H1 (cell line): ENCODE measurements at places on chromosomes 2 and 18. TPM values are rescaled to one million over a fixed set of nuclear protein-coding genes. Genes with fewer than 3 reads are reported as not detected.

GRCh38 chr2:102837626-102838198, 75.9 kb downstream of the TMEM182 start:
- DNase-seq, result no peak

Gene MALL
- 3.6 and 3.9 TPM in 2 replicates for total RNA-seq

DNA sequence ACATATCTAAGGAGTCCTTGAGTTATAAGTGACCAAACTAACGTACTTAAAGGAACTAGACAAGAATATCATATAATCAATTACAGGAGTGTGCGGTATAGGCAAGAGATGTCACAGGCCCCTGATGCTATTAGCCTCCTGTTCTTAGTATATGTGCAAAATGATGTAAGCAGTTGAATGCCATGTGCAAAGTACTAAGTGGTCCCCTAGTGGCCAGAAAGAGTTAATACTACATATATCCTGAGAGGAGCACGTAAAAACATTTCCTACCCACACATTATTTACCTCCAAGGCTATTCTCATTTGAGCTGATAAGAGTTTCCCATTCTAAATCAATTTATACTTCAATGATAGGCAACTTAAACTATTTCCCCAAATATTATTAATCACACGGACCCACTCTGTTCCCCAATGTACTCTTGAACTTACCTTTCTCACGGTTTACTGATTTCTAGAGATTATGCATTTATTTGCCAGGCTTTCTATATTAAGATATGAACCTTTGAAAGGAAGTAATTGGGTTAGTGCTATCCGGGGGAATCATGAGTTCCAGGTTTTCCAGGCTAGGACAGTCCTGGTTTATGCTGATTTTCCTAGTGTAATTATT, 158.0 kb upstream of the KLHL14 start:
- DNase-seq, result no peak

Gene IL36RN
- total RNA-seq, result not detected in 2 replicates

Gene MC2R
- total RNA-seq, result not detected in 2 replicates

Gene AFF3
- 1.7 and 3.0 TPM in 2 replicates for total RNA-seq

- no peak for DNase-seq
Observed at GRCh38 chr18:25883091-25883490, 207.3 kb downstream of the SS18 start.

GRCh38 chr2:203706403-203706802, at the start of gene CD28:
TSS of gene CD28 (plus strand) at chr2:203706639. CDS start at chr2:203706697, 58 bp downstream.
- no peak for DNase-seq

DNA sequence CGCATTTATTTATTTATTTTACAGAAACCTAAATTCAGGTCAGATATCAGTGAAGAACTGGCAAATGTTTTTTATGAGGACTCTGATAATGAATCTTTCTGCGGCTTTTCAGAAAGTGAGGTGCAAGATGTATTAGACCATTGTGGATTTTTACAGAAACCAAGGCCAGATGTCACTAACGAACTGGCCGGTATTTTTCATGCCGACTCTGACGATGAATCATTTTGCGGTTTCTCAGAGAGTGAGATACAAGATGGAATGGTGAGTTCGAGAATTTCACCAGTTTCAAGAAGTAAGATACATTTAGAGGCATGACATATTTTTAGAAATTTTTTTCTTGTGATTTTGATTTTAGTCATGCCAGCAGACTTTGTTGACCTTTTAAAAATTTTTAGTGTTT, 4.6 kb downstream of the CDCA7 start:
- DNase-seq, result no peak

DNA sequence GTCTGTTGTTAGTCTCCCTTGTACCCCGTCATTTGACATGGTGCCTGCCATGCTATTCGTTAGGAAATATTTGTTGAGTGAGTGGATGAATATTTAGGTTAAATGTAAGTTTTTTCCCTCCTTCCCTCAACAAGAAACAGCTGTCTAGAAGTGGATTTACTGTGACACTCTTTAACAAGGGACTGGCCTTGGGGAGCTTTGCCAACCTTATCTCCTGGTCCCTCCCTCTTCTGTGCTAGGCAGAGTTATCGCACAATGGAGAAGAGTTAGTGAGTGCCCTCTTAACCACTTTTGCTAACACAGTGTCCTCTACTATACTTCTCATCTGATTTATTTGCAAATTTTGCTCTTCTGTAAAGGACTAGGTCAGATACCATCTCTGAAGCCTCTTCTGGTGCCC, 61.2 kb downstream of the DIS3L2 start:
- no peak for DNase-seq

DNA sequence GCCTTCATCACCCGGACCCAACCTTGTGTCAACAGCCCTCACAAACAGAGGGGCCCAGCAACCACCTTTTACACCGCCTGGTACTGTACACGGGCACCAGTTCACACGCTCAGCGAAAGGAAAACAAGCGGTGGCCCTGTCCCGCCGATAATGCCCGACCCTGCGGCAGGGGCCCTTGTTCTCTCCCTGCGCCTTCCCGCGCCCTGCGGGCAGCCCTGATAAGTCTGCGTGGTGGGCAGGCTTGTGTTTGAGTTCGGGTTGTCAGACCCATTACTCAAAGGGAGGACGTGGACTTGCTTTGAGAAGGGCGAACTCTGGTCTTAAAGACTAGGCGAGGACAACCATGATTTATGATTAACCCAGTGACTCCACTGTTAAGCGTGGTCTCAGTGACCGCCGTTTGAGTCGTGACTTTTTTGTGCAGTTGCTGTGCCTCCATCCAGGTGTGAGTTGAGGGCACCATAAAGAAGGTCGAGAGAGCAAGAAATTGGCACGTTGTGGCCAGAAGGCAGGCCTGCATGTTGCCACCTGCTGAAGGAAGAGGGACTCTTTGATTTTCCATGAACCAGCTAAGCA, 167.4 kb upstream of the GATA6 start:
- no peak for DNase-seq

DNA sequence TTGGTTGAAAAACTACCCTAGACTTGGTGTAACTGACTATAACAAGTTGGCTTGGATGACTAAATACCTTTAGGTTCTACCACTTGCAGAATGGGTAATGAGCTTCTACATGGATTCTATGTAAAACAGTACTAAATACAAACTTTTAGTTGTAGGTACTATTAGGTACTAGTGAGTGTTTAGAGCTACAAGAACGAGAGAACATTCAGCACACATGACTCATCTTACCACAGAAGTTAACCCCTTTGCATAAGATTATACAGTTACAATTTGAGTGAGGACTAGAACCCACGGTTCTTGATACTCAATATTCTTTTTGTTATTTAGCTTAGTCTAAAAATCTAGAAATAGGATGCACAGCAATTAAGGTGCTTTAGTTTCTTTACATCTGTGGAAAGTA, 101.7 kb upstream of the TFCP2L1 start:
- DNase-seq, result no peak

Gene OLA1
- total RNA-seq, result 149 and 158 TPM in 2 replicates

Gene APLF
- total RNA-seq, result 4.4 and 4.9 TPM in 2 replicates
